ENCODE measurements at places on chromosomes 3 and 15.

DNA sequence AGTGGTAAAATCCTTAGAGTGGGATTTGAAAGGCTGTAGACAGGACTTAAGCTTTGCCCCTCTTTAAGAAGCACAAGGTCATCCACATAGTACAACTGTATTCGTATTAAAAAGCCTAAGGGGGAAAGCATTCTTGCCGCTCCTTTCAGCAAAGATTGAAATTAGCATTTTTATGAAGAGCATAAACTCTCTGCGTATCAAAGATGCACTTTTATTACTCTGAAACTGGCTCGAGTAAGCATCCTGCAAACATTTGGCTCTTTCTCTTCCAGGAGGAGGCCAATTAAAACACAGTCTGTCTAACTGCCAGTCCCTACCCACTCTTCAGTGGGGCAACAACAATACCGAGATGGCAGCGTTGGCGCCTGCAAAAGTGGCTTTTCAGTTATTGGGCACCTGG is 192.5 kb upstream of the TPRG1 start:
- DNase-seq = no peak

GRCh38 chr3:128942161-128942952 is 51.5 kb downstream of the CFAP92 start:
- no peak for DNase-seq

GRCh38 chr3:117526470-117527079 is 817.0 kb downstream of the TUSC7 start:
- DNase-seq = no peak

GRCh38 chr15:85858586-85859375 is 64.1 kb upstream of the KLHL25 start:
- DNase-seq = peak; percentile 4

GRCh38 chr3:134366928-134367811 is 7.1 kb downstream of the AMOTL2 start:
- DNase-seq = no peak

GRCh38 chr15:40042791-40043320 is 3.9 kb upstream of the SRP14 start:
- no peak for DNase-seq

GRCh38 chr15:68792901-68793766 is 27.6 kb downstream of the ANP32A start:
- DNase-seq = peak; percentile 7

GRCh38 chr3:14472471-14473351 is 67.4 kb downstream of the GRIP2 start:
- no peak for DNase-seq

GRCh38 chr3:11651900-11652299 is 8.2 kb upstream of the VGLL4 start:
- peak; percentile 29 for DNase-seq

GRCh38 chr15:51533672-51534398 is 88.7 kb downstream of the DMXL2 start:
- DNase-seq = no peak

DNA sequence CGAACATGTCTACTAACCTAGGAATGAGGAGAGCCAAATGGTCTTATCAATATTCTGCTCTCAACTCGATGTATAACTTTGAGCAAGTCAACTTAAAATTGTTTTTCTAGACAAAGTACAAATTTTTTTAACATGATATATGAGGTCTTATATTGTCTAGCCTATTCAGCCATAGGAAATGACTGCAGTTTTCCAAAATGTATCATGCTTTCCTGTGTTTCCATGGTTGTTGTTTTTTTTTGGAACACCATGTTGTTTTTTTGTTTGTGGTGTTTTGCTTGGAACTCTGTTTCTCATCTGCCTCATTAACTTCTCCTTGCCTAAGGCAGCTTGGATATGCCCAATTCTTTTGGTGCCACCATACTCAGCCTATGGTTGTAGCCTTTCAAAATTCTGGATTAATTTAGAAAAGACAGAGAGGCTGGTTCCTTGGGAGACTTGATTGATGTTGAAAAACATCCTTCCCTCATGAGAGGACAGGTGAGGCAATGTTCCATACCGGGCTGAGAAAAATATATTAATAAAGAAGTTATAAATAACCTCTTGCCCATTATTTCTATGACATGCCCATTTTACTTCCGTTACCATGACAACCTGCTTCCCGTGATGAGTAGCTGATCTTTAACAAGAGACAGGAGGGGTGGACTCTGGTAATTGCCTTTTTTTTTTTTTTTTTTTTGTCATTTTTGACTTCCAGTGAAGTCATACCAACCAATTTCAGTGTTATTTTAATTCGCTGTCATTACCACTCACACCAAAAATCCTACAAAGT is 687.9 kb upstream of the GRM7 start:
- no peak for DNase-seq

- DNase-seq = no peak
Observed at GRCh38 chr15:87490666-87491065, 765.9 kb downstream of the NTRK3 start.

GRCh38 chr15:25903024-25903581 is 40.0 kb upstream of the ATP10A start:
- no peak for DNase-seq

DNA sequence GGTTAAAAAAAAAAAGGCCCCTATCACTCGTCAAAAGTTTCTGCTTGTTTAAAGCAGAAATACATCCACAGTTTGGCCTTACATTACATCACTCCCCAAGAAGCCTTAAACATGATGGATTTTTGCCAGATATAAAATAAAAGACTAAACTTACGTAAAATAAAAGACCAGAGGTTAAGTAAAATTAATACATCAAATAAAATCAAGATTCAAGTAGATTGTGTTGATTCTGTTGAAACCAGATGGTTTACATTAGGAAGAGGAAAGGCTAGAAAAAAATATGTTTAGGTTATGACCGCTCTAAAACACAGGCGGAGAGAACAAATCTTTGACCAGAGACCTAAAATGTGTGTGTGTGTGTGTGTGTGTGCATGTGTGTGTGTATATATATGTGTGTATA is 104.1 kb downstream of the DUT start:
- DNase-seq = no peak

DNA sequence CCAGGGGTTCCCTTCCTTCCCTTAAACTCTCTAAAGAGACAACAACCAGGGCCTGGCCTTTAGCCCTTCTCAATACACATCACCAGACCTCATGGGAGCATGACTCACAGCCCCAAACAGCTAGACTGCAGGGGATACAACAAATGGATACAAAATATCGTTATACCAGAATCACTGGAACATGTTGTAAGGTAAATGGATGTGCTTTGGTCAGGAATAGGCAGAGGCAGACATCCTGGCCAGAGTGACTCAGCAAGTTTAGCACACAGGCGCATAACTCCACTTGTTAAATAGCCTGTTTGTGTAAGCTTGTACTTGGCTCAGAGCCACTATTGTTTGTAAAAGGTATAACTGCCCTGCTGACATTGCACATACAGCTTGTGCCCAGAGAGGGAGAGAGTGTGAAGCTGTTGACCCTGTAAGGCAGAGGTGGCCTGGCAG is 18.3 kb downstream of the TMED3 start:
- no peak for DNase-seq

DNA sequence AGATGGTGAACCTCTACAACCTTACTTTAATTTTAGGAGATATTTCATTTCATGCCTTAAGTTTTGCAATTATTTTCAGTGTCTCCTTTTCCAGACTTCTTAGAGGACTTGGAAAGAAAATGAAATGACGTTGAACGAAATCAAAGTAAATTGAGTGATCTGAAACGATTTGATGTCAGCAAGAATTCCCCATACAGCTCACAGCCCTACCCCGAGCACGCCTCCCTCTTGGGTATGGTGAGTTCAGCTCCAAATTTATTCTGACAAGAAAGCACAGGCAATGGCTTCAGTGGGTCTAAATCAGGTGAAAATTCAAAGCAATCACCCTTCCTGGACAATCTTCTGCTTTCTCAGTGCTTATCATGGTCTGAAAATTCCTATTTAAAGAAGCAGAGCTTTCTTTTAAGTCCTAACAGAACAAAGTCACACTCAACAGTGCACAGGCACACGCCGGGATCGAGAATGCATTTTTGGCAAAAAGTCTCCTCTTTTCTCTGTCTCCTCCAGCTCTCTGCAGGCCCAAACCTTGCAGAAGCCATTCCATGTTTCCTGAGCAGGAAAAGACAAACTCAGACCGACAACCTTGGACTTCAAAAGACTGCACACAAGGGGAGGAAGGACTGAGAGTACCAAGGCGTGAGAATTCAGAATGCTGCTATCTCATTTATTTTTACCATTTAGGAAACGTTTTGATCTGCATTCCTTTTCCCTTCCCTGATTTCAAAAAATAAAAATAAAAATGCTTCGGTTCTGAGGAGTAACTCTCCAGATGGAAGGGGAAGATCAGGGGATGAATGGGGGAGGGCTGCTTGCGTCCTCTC is 72.0 kb downstream of the CCNL1 start:
- no peak for DNase-seq

- DNase-seq = no peak
Observed at GRCh38 chr15:43232289-43232874, 11.6 kb upstream of the EPB42 start.

- no peak for DNase-seq
Observed at GRCh38 chr3:128074851-128075521, 22.7 kb downstream of the SEC61A1 start.

- DNase-seq = no peak
Observed at GRCh38 chr3:98563661-98564281, 29.6 kb downstream of the CPOX start.

DNA sequence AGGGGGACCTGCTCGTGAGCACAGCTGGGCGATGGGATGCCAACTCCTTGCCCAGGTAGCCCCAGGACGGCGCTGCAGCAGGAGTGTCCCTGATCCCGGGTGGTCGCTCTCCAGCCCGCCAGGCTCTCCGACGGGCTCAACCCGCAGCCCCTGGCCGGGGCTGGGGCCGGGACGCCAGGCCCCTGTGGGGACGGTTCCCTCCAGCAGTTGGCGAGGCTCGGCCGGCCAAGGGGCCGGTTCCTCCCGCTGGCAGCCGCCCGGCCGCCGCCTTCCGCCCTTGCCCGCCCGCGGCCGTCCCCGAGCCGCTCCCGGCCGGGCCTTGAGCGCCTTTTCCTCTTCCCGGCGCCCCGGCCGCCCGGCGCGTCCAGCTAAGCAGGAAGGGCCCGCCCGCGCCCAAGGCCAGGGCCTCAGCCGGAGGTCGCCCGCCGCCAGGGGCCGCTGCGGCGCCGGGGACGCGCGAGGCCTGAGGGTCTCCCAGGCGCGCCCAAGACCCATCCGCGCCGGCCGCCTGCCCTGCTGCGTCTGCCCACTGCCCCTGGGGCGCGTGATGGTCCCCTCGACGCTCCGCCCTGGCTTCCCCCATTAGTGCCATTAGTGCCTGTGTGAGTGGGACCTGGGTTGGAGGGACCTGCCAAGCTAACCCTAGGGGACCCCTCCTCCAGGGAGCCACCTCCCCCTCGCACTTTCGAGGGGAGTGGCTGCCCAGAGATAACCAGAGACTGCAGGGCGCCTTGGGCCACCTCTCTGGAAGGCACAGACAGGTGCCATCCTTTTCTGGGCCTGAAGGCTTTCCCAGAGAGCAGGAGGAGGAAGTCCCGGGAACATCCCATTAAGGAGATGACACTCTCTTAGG is 106.4 kb downstream of the FBLN2 start:
- DNase-seq = no peak

- DNase-seq = no peak
Observed at GRCh38 chr3:37979541-37980461, 10.8 kb upstream of the VILL start.

DNA sequence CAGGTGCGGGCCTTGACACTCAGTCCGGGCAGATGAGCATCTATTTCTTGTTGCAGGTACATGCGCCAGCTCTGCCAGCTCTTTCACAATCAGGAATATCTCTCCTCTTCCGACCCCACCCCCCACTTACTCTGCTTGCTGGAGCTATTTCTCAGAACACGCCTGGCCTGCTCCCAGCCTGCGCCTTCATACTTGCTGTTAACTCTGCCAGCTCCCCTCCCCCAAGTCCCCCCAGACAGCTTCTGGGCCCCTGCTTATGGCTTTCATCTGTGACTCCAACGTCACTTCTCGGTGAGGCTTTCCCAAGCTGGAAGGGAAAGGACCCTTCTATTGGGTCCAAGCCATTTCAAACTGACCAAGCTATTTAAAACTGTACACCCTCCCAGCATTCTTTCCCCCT is 15.2 kb downstream of the MAGEF1 start:
- no peak for DNase-seq

Data from NCI-H2029 (cell line).